Cardiac septum (tissue), 1 donor: ENCODE measurements at places on chromosomes 5 and 9.
A peak's percentile ranks its signal among the peaks of the same experiment; 100 is the strongest.

DNA sequence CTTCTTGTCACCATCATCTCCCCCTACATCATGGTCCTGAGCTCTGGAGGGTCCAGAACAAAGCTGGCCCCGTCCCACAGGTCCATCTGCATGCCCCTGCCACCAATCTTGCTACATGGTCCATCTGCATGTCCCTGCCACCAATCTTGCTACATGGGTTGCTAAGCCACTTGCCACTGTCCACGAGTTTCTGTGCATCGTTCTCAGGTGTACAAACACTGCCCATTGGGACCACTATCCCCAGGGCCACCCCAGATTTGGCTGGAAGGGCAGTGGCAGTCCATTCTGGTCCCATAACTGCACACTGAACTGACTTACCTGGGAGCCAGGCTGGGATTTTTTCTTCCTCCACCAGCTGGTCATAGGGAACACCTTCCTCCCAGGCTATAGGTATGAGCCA is 8.0 kb upstream of the LAMC3 start:
- no peak for DNase-seq

GRCh38 chr9:113205432-113205831 is 15.6 kb downstream of the FKBP15 start:
- no peak for DNase-seq

GRCh38 chr5:74725331-74725730 is 40.3 kb downstream of the HEXB start:
- no peak for DNase-seq

DNA sequence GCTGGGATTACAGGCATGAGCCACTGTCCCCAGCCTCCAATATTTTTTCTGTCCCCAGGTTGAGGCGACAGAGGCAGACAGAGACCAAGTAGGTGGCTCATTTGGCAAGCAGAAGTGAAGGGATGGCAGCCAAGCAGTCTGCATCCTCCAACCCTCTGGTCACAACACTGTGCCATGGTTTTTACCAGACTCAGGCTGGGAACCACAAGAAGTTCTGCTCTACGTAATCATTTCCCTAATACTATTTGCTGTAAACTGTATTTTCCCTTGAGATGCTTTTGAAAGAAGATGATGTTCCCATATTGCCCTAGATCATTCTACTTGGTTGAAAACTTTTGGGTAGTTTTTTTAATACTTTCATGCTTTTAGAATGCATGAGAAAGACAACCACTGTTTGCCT is 40.5 kb downstream of the PTTG1 start:
- DNase-seq = no peak

GRCh38 chr9:113621309-113621791 is 157.8 kb downstream of the RGS3 start:
- peak; percentile 91 for DNase-seq

GRCh38 chr5:150559701-150560100 is 51.8 kb downstream of the NDST1 start:
- DNase-seq = no peak

DNA sequence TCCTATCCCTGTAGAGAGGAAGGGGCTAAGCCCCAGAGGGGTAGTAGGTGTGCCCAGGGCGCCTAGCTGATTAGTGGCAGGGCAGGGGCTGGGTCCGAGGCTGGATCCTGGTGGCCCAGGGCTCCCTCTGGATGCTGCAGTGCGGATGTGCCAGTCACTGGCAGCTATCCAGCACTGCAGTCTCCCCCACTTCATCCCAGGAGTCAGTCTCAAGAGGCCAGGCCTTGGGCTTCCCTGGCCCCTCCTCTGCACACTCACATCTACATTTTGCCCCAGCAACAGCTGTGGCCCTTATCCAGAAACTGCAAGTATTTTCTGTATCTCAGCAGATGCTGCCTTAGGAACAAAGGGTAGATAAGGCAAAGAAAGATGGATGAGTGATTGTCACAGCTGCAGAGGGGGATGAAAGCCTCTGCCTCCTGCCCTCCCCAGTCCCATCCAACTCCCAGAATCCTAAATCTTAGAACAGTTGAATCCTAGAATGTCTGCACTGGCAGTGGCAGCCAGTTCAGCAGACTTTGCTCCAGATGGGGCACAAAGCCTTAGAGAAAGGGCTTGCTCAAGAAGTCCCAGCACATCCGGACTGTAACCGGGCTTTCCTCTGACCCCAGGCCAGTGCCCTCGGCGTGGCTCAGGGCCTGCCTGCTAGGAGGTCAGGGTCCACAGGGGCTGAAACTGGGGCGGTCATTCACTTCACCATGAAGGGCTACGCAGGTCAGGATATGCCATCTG is 1.6 kb downstream of the ANXA6 start:
- no peak for DNase-seq

GRCh38 chr9:18269561-18269960 is 204.4 kb upstream of the ADAMTSL1 start:
- DNase-seq = no peak

GRCh38 chr5:154087260-154087659 is 48.5 kb downstream of the MFAP3 start:
- no peak for DNase-seq

DNA sequence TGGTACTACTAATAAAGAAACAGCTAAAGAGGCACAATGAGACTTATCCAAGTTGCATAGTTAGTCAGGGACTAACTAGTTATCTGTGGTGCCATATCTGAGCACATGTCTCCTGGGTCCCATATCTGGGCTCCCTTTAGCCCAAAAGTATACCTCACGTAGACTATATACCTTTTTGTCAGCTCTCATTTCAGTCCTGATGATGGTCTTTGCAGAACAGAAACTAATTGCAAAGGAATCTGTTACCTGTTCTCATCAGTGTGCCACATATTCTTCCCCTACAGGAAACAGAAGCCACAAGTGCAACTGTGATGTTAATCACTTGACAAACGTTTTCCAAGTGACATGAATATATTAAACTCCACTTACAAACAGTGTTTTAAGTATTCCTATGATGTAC is 395.2 kb downstream of the KIAA0825 start:
- no peak for DNase-seq

- DNase-seq = no peak
Observed at GRCh38 chr5:173981185-173981761, 7.7 kb upstream of the C5orf47 start.

DNA sequence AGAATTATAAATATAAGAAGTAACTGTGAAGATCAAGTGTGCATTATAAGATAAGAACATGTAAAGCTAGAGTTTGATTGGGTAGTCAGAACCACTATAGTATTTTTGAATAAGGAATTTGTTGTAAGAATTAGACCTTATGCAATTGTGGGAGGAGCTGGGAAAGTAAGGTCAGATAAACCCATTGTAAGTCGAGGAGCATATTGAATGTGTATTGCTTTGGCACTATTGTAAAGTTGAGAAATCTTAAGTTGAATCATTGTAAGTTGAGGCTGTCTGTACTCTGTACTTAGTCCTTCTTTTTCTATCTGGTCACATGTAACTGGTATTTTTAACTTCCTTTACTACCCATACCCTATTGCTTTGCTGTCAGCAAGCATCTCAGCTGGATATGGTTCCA is 158.7 kb downstream of the CCDC171 start:
- no peak for DNase-seq

DNA sequence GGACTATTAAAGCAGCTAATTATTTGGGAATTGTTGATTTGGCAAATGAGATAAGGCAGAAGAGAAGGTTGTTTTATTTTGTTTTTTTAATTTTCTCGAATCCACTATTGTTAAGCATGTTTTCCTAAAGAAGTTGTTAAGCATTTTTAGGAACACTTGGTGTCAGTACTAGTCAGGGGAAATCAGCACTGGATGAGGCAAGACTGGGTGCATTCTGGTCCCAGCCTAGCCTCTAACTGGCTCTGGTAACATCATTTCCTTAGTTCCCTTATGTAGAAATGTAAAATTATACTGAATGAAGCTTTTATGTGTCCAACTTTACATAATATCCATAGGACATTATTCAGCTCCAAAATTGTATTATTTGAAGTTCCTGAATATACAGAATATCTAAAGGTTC is 196.1 kb downstream of the PCSK5 start:
- no peak for DNase-seq

DNA sequence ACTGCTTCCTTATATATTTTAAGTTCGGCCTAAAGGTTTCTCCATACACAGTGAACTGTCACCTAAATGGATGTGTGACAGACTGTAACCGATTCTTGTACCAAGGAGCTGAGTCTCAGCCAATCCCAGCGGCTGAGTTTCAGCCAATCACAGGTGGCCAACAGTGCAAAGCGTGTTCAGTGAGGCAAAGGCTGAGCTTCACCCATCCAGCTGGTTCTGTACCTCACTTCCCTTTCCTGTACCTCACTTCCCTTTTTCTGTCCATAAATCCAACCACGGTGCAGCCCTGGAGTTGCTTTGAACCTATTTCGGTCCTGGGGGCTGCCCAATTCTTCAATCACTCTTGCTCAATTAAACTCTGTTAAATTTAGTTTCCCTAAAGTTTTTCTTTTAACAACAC is 15.7 kb upstream of the TBC1D9B start:
- no peak for DNase-seq

DNA sequence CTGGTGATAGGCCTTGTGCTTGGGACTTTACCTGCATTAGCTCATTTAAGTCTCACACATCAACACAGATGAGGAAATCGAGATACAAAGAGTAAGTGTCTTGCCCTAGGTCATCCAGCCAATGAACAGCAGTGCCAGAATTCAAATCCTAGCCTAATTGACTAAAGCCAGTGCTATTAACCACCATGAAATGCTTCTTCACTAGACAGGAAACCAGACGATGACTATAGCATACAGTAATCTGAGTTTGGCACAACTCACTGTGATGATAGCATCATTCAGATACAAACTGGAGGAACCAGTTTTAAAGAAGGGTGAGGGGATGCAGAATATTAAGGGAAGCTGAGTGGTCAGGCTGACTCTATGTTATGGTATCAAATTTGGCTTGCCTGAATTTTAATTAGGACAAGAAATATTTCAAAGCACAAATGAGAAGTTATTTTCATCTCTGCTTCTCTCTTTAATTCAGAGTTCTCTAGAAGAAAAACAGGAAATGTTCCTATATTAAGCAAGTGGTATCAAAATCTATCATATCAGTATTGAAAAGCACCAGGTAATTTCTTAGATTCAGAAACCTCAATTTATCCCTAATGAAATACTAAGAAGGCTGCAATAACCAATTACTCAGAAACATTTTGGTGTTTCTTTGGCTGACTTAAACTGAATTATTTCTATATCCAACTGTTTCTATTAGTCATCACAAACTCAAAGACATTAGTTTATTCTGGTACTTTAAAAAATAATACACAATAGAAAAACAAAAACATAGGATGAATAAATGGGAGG is 147.0 kb upstream of the RASA1 start:
- DNase-seq = no peak

DNA sequence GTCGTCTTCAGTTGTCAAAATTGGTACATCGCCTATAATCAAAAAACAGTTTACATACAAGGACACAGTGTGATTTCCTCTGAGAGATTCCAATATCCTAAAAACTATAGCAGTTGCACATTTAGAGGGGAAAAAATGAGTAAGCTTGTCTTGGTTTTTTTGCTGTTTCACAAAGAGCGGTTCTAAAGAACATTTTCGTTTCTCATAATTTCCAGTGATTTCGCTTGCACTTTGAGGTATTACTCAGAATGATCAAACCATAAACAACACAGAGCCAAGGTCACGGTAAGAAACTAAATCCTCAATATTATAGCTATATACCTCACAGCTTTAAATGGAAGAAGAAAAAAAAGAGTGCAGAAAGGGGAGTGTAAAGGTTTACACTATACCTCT is 861 bp downstream of the MTX3 start:
- DNase-seq = no peak

DNA sequence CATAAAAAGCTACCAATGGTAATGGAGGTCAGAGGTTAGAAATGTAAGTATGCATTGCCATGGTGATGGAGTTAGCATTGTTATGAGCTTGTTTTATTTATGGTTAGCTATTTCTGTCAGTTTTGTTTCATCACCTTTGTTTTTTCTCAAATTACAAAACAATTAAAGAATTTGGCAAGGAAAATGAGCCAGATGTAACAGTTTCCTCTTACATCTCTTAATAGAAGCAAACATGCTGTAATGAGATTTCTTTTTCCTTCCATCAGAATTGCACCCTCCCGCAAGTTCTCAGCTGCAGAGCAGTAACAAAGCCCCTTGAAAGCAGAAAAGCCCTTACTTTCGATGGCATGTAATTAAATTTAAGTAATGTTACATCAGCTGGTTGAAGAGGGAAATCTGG is 233.0 kb downstream of the SGCD start:
- no peak for DNase-seq

DNA sequence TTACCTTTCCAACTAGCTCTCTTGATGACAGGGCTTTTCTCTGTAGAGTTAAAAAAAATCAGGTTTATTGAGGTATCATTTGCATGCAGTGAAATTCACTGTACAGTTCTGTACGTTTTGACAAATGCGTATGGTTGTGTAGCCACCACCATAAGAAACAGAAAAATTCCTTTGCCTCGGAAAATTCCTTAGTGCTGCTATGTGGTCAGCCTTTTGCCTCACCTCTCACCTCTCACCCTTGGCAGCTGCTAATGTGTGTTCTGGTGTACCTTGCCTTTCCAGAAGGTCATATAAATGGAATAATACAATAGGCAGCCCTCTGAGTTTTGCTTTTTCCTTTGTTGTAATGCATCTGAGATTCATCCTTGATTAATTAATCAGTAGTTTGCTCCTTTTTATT is 28.4 kb downstream of the PCSK5 start:
- DNase-seq = no peak

- DNase-seq = no peak
Observed at GRCh38 chr5:145818604-145819003, 16.5 kb downstream of the PRELID2 start.

GRCh38 chr9:68808338-68808890 is 103.4 kb downstream of the PIP5K1B start:
- no peak for DNase-seq

DNA sequence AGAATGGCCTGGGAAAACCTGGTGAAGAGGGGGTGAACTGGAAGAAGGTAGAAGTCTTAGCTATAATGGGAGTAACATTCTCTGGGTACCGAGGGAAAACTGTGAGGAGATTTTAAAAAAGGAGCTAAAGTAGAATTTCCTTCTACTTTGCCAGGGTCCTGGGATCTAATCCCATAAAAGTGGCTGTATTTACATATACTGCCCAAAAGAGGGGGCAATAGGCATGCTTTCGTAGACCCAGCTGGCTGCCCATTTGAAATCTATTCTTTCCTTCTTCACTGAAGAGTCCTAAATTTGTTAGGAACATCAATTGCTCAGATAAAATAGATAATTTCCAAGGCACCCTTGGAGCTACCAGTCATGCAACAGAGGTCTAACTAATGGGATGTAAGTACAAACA is 159.2 kb downstream of the CDC42SE2 start:
- no peak for DNase-seq

DNA sequence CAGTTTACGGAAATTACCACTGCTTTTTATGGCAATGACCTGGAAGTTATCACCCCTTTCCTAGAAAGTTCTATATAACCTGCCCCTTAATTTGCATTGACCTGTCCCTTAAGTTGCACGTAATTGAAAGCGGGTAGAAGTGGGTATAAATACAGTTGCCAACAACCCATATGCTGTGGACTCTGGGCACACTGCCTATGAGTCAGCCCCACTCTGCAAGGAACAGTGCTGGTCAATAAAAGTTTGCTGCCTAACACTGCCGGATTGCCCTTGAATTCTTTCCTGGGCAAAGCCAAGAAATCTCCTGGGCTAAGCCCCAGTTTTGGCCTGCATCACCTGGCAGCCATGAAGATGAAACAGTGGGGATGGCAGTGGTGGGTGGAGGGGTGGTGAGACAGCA is 23.9 kb upstream of the CLPTM1L start:
- DNase-seq = no peak

GRCh38 chr5:150298701-150299451 is 3.8 kb downstream of the ARSI start:
- no peak for DNase-seq

- DNase-seq = no peak
Observed at GRCh38 chr5:151487544-151487943, 40.1 kb downstream of the SLC36A1 start.

- no peak for DNase-seq
Observed at GRCh38 chr9:126225611-126226609, 100.7 kb upstream of the MVB12B start.
